NAMALWA (cell line): ENCODE measurements at places on chromosomes 11 and 22.

DNA sequence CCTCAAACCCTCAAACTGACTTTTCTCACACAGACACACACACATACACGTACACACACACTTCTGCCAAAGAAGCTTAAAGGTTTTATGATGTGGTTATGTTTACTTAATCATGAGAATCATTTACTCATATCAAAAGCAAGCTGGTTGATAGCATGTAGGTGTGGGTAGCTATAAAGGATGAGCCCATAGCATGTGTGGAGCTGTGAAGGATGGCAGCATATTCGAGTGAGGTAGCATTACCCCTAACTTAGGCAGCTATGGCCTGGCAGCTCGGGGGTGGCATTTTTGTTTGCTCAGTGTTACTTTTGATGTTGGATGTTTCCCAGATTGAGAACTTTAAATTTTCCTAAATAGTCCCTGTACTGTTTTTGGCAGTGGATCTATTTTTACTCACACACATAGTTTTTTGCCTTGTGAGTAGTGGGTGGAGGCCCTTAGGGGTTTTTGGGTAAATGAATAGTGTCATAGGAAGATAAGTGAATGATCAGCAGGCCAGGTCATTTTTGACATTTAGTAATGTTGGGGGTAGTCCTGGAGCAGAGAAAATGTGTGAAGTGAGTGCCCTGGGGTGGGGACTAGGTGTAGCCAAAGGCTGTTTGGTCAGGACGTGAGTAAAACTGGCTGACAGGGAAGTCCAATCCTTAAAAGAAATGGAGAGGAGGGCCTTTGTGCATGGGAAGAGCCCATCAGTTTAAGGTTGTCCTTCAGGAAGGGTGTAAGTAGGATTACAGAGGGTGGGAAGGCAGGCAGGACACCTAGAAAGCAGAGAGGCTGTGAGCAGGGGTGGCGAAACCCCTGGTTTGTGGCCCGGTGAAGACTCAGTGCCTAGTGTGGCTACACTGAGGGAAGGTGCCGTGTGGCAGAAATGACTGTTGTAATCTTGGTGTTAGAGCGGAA lies 7.1 kb downstream of the YWHAH start:
- no peak for DNase-seq

GRCh38 chr11:45180848-45181192 lies 34.4 kb downstream of the PRDM11 start:
- DNase-seq, result no peak

GRCh38 chr22:47816121-47816862 lies 1053.8 kb downstream of the TBC1D22A start:
- no peak for DNase-seq

GRCh38 chr11:47187723-47188122 lies 1.5 kb upstream of the PACSIN3 start:
- DNase-seq, result no peak

DNA sequence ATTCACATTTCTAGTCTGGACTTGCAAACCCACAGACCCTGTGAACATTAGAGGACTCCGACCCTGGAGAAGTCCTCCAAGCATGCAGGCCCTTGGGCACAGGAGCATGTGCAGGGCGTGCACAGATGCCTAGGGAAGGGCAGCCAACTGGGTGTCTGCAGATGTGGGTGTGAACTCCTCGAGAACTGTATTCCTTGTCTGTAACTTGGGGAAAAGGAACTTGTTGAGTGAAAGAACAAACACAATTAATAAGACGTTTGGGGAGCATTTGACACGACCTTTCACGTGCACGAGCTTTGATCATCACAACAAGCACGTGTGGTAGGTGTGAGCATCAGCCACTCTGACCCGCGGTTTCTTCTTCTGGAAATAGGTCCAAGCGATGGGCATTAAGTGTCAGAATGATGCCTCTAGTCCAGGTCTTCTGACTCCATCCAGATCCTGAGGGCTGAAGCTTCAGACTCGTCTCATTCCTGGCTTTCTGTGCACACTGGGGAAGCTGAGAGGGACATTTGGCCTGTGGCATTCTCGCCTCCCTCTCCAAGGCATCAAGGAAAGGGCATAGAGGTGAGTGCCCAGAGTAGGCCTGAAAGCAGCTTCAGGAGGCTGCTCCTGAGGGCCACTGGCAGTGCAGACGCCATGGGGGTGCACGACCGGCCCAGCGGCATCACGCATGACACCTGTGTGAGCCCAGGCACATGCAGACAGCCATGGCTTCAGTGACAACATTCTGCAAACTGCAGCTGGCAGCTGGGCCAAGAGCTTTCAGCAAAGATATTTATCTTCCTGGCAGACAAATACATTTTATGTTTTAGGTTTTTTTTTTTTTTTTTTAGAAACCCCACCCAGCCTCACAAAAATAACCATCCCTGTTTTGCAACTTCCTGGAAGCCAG lies 32.5 kb downstream of the ALX4 start:
- no peak for DNase-seq

GRCh38 chr11:115439969-115440540 lies 64.2 kb downstream of the CADM1 start:
- no peak for DNase-seq
